ENCODE measurements at places on chromosomes 2 and 18. TPM values are rescaled to one million over a fixed set of nuclear protein-coding genes. Genes with fewer than 3 reads are reported as not detected.
A peak's percentile ranks its signal among the peaks of the same experiment; 100 is the strongest.

DNA sequence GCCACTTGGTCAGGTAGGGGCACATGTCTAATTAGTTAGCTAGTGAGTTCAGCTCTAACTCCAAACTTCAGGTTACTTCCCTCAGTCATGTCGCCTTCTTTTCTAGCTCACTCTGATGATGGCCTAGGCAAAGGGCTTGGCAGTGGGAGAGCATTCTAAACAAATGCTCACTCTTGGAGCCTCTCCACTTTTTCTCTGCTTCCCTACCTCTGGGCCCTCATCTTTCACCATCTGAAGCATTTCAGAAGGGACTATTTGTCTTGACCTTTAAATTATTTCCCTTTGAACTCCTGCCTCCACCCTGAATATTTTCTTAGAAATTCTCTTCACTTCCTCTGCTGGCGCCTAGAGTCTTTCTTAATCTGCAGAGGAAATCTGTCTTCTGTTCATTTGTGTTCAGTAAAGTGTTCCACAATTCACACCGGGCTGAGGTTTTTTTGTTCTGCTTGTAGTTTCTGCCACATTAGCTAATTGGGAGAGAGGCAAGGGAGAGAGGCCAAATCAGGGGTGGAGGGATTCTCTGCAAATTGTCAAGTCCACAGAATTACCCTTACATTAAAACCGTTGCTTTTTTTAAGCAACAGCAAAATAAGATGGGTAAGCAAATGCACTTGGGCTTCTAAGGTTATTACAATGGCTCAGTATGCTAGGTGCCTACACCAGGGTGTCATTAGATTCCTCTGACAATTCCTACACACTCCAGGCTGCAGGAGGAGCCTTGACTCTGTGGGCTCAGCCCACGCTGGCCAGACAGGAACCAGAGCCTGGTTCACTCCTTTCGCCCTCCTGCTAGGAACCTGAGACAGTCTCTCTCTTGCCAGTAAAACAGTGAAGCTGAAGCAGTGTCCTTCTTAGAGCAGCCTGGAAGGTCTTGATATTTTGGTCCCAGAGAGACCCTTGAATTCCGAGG, 5.5 kb downstream of the MSGN1 start:
- H3K4me1 ChIP-seq, result no peaks in the 10 kb centered on the region
- no peaks in the 10 kb centered on the region for H3K36me3 ChIP-seq
- DNase-seq, result no peak
- H3K4me3 ChIP-seq, result no peak overlapping the region

- peak overlapping the region; percentile 78 for H3K27ac ChIP-seq
- no peak overlapping the region for H3K4me3 ChIP-seq
- H3K36me3 ChIP-seq, result no peaks in the 10 kb centered on the region
- H3K4me1 ChIP-seq, result peaks cover 8% of the 10 kb centered on the region
Observed at GRCh38 chr2:96412307-96413258, 77.0 kb downstream of the NCAPH start.

GRCh38 chr2:2321200-2321540, 9.9 kb downstream of the MYT1L start:
- DNase-seq, result no peak
- H3K36me3 ChIP-seq, result no peaks in the 10 kb centered on the region
- no peak overlapping the region for H3K4me3 ChIP-seq

GRCh38 chr18:43982582-43982981, 698.1 kb upstream of the SETBP1 start:
- H3K27ac ChIP-seq, result no peak overlapping the region
- no peaks in the 10 kb centered on the region for H3K27me3 ChIP-seq
- no peak overlapping the region for H3K4me3 ChIP-seq
- no peaks in the 10 kb centered on the region for H3K36me3 ChIP-seq

DNA sequence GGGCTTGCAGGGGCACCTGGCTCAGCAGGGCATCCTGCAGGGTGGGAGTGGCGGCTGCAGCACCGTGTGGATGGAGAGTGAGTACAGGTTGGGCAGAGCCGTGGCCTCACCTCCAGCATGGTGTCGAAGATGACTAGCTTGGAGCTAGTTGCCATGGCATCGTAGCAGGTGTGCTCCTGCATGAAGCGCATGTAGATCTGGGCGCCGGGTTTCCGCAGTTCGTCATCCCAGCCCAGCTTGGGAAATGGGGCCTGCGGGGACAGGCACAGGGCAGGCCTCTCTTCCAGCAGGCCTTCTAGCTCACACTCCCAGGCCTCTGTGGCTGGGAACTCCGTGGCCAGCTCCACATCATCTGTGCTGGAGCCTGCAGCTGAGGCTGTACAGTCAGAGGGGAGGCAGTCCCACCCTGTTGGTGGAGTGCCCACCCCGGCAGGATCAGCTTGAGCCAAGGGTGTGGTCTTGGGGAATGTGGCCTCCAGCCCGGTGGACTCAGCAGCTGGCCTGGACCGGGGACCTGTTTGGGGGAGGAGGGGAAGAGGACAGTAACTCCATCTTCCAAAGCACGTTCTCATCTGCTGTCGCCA, 1.6 kb downstream of the PRKAG3 start:
- no peak for DNase-seq
- H3K4me1 ChIP-seq, result no peaks in the 10 kb centered on the region
- H3K4me3 ChIP-seq, result no peak overlapping the region
- no peak overlapping the region for H3K27ac ChIP-seq
- H3K36me3 ChIP-seq, result no peaks in the 10 kb centered on the region
- no peaks in the 10 kb centered on the region for H3K27me3 ChIP-seq

- peaks cover 28% of the 10 kb centered on the region for H3K4me1 ChIP-seq
- no peaks in the 10 kb centered on the region for H3K27me3 ChIP-seq
- H3K27ac ChIP-seq, result no peak overlapping the region
- H3K36me3 ChIP-seq, result no peaks in the 10 kb centered on the region
- H3K4me3 ChIP-seq, result no peak overlapping the region
Observed at GRCh38 chr2:15732341-15733077, 140.8 kb downstream of the DDX1 start.

DNA sequence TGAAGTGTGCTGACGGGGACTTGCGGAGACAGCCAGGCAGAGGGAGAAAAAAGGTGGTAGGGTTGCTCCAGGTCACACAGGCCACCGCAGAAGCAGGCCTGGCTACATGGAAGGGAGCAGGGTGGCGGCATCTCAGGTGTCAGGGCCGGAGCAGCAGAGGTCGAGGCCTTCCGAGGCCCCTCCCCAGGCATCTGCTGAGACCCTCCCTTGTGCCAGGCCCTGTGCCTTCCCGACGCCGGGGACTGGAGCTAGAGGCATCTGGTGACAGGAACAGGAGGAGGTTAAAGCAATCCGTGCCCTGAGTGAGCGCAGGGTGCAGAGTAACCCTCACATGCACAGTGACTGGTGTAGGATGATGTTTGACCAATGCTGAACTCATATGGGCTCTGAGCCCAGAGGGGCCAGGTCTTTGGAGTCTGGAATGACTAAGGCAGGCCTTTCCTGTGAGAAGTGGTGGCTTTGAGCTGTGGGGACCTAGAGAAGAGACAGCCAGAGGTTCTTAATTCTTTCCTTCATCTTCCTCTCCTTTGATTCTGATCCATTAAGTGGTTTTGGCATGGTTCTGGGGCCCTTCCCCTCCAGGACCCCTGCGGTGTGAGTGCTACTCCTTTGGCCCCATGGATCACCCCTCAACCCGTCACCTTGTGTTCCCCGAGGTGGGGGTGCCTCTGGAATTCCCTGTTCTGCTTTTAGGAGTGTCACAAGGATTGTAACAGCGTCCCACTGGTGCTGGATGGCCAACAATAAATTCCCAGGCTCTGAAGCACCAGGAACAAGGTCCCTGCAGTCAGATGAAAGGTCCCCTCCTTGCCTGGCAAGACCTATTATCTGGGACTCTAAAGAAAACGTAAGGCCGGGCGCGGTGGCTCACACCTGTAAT, 72.1 kb downstream of the KLHL29 start:
- H3K27ac ChIP-seq, result no peak overlapping the region
- H3K36me3 ChIP-seq, result no peaks in the 10 kb centered on the region
- H3K27me3 ChIP-seq, result no peaks in the 10 kb centered on the region

DNA sequence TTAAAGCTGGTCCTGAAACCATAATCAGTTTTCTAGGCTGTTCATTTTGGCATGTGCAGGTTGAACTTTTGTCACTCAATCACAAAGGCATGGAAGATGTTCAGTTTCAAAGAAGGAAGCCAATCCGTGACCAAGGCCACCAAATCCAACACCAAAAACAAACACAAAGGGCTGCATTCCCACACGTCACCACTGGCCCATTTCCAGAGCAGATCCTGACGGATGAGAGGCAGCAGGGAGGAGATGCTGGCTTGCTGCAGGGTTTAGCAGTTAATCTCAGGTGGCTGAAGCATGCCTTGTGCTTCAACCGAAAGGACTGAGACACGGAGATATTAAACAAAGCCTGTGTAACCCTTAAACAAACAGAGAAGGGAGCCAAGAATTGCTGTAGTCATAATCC, 191.9 kb upstream of the CTAGE1 start:
- no peaks in the 10 kb centered on the region for H3K27me3 ChIP-seq
- H3K27ac ChIP-seq, result peak overlapping the region; percentile 42
- no peak overlapping the region for H3K4me3 ChIP-seq
- H3K4me1 ChIP-seq, result no peaks in the 10 kb centered on the region
- H3K36me3 ChIP-seq, result no peaks in the 10 kb centered on the region
- DNase-seq, result no peak

- no peak overlapping the region for H3K4me3 ChIP-seq
- H3K4me1 ChIP-seq, result no peaks in the 10 kb centered on the region
- no peaks in the 10 kb centered on the region for H3K36me3 ChIP-seq
- DNase-seq, result peak; percentile 94
Observed at GRCh38 chr2:46461011-46461674, 18.2 kb upstream of the TMEM247 start.

- DNase-seq, result no peak
- no peaks in the 10 kb centered on the region for H3K4me1 ChIP-seq
- no peaks in the 10 kb centered on the region for H3K27me3 ChIP-seq
- H3K27ac ChIP-seq, result no peak overlapping the region
- H3K36me3 ChIP-seq, result no peaks in the 10 kb centered on the region
- no peak overlapping the region for H3K4me3 ChIP-seq
Observed at GRCh38 chr2:11016735-11017388, 105.1 kb downstream of the KCNF1 start.

GRCh38 chr2:40032650-40033319, 253.7 kb upstream of the THUMPD2 start:
- DNase-seq, result no peak
- H3K4me1 ChIP-seq, result no peaks in the 10 kb centered on the region
- H3K27me3 ChIP-seq, result no peaks in the 10 kb centered on the region

DNA sequence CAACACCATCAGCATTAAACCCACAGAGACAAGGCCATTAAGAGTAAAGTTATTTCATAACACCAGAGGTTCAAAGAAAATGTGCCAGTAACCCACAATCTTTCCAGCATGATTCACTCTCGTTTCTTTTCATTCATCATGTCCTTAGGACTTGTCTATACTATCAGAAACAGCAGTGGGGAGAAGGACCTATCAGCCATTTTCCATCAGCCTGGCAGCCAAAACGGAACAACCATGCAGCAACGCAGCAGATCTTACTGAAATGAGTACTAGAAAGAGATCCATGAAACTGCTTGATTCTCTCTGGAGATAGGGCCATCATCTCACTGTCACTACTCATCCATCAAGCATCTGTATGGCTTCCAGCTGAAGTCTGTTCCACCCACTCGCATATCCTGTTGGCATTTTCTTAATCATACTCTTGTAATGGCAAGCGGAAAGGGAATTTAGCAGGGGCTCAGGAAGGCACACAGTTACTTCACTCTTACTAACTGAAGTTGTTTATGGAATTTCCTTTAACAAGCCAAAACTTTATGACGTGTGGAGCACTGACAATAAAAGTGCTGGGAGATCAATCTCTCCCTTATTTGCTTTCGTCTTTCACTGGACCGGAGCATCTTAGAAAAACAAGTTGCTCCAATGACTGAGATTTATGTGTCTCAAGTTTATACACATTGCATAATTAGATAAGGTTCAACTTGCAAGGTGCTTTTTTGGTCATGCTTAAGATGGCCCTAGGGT, 69.7 kb downstream of the EPHA4 start:
- no peaks in the 10 kb centered on the region for H3K36me3 ChIP-seq
- DNase-seq, result no peak
- no peak overlapping the region for H3K4me3 ChIP-seq
- H3K27ac ChIP-seq, result no peak overlapping the region

DNA sequence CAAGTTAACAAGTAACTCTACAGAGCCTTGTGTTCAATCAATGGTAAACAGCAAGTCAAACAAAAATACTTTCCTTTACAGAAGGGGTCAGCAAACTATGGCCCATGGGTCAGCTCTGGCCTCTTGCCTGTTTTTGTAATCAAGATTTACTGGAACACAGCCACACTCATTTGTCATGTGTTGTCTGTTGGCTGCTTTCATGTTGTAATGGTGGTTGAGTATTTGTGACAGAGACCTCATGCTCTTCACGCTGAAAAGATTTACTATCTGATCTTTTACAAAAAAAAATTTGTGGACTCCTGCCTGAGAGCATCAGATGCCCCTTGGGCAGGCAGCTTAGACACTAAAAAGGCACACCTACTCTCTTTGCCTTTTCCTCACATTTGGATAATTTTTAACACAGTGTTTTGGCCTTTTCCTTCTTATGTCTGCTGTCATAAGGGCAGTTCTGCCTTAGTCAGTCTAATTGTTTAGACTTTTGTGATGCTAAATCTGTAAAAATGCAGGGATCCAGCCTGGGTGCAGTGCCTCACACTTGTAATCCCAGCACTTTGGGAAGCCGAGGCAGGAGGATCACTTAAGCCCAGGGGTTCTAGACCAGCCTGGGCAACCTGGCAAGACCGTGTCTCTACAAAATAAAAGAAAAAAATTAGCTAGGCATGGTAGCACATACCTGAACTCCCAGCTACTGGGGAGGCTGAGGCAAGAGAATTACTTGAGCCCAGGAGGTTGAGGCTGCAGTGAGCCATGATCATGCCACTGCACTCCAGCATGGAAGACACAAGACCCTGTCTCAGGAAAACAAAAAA, 18.3 kb downstream of the IL1B start:
- H3K36me3 ChIP-seq, result no peaks in the 10 kb centered on the region
- peak overlapping the region; percentile 61 for H3K27ac ChIP-seq
- no peak for DNase-seq
- H3K4me1 ChIP-seq, result no peaks in the 10 kb centered on the region
- no peak overlapping the region for H3K4me3 ChIP-seq

DNA sequence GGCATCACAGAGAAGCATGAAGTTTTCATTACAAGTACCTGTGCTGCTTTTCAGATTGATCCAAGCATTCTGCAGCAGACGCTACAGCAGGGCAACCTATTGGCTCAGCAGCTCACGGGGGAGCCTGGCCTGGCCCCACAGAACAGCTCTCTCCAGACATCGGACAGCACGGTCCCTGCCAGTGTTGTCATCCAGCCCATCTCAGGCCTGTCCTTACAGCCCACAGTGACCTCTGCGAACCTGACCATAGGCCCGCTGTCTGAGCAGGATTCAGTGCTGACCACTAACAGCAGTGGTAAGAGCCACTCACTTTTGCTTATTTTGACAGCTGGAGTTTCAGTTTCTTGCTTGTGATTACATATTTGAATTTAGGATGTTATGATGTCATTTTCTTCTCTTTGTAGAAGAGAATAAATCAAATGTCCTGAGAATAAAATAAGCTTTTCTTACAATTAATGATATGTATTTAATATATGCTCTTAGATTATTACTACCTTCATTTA, 104.9 kb downstream of the ZNF236 start:
- H3K27ac ChIP-seq, result no peak overlapping the region
- peaks cover 41% of the 10 kb centered on the region for H3K36me3 ChIP-seq
- no peak overlapping the region for H3K4me3 ChIP-seq
- no peaks in the 10 kb centered on the region for H3K27me3 ChIP-seq
- H3K4me1 ChIP-seq, result no peaks in the 10 kb centered on the region

- no peak overlapping the region for H3K27ac ChIP-seq
- no peaks in the 10 kb centered on the region for H3K4me1 ChIP-seq
- H3K36me3 ChIP-seq, result no peaks in the 10 kb centered on the region
- H3K4me3 ChIP-seq, result no peak overlapping the region
- no peak for DNase-seq
- no peaks in the 10 kb centered on the region for H3K27me3 ChIP-seq
Observed at GRCh38 chr18:46035696-46036680, 36.1 kb downstream of the PSTPIP2 start.

The TMEM37 gene
- 5.9 TPM for total RNA-seq

The CD8A gene
- 1.0 TPM for total RNA-seq

The FBXO41 gene
- total RNA-seq, result 2.7 TPM

The CRYGC gene
- not detected for total RNA-seq

The TMEM169 gene
- total RNA-seq, result 0.42 TPM

The SDC1 gene
- 25.7 TPM for total RNA-seq

The C2orf78 gene
- total RNA-seq, result not detected
